ENCODE measurements at places on chromosomes 1 and 21. TPM values are rescaled to one million over a fixed set of nuclear protein-coding genes. Genes with fewer than 3 reads are reported as not detected.

Gene S100A9
- total RNA-seq, result not detected

Gene OR14A2
- not detected for total RNA-seq

Gene TRIM46
- total RNA-seq, result 6.4 TPM

Gene HOOK1
- not detected for total RNA-seq

Gene ALDH4A1
- 13.3 TPM for total RNA-seq

Gene GFI1
- 0.52 TPM for total RNA-seq

Gene MROH7
- total RNA-seq, result 0.16 TPM

Gene CLDN19
- not detected for total RNA-seq

Gene OBSCN
- total RNA-seq, result 7.4 TPM

Gene SLAMF8
- not detected for total RNA-seq

Gene S100A7
- total RNA-seq, result not detected

Gene AQP10
- total RNA-seq, result under 0.01 TPM

Gene FAM151A
- total RNA-seq, result not detected

Gene CELSR2
- total RNA-seq, result 1.8 TPM
